ENCODE measurements at places on chromosomes 3 and 15. TPM values are rescaled to one million over a fixed set of nuclear protein-coding genes. Genes with fewer than 3 reads are reported as not detected.
A peak's percentile ranks its signal among the peaks of the same experiment; 100 is the strongest.

DNA sequence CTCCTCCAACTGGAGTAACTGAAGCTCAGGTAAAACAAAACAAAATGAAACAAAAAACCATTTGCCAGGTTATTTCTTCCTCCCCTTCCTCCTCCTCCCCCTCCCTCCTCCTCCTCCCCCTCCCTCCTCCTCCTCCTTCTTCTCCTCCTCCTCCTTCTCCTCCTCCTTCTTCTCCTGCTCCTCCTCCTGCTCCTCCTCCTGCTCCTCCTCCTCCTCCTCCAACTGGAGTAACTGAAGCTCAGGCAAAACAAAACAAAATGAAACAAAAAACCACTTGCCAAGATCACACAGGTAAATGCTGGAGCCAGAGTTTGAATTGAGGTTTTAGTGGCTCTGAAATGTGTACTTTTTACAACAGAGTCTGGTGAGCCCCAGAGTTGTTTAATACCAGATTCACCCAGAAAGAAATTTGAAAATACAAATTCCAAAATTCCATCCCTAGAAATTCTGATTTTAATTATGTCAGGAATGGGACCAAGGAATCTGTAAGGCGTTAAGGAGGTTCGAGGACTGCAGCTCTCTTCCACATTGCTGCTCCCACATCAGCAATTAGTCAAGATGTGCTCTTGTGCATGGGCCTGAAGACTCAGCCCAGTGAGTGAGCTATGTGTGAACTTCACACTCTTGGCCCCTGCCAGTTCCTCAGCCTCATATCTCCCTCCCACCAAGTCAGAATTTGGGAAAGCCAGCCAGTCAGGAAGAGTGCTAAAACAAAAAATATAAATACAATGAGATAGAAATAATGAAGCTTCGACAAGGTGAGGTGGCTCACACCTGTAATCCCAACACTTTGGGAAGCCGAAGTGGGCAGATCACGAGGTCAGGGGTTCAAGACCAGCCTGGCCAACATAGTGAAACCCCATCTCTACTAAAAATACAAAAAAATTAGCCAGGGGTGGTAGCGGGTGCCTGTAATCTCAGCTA is 31.6 kb upstream of the ZNF770 start:
- no peaks in the 10 kb centered on the region for H3K27me3 ChIP-seq
- H3K4me1 ChIP-seq, result no peaks in the 10 kb centered on the region
- no peak overlapping the region for H3K27ac ChIP-seq
- no peak overlapping the region for H3K4me3 ChIP-seq

GRCh38 chr3:139778682-139779233 is 101.0 kb upstream of the NMNAT3 start:
- H3K4me3 ChIP-seq, result no peak overlapping the region
- no peaks in the 10 kb centered on the region for H3K36me3 ChIP-seq
- H3K4me1 ChIP-seq, result no peaks in the 10 kb centered on the region
- DNase-seq, result no peak
- H3K27ac ChIP-seq, result no peak overlapping the region
- H3K27me3 ChIP-seq, result no peaks in the 10 kb centered on the region

GRCh38 chr3:44104668-44105321 is 136.9 kb upstream of the TOPAZ1 start:
- no peak overlapping the region for H3K4me3 ChIP-seq
- H3K36me3 ChIP-seq, result no peaks in the 10 kb centered on the region
- no peak for DNase-seq
- H3K27me3 ChIP-seq, result no peaks in the 10 kb centered on the region
- no peaks in the 10 kb centered on the region for H3K4me1 ChIP-seq

NME9 gene
- total RNA-seq, result not detected

SAMD7 gene
- total RNA-seq, result not detected

GRCh38 chr15:72944565-72944964 is 107.7 kb upstream of the NEO1 start:
- no peaks in the 10 kb centered on the region for H3K36me3 ChIP-seq
- no peak overlapping the region for H3K4me3 ChIP-seq
- no peaks in the 10 kb centered on the region for H3K4me1 ChIP-seq
- peaks cover 3% of the 10 kb centered on the region for H3K27me3 ChIP-seq

GRCh38 chr3:33095436-33095835 is 1.5 kb downstream of the GLB1 start:
- H3K27me3 ChIP-seq, result no peaks in the 10 kb centered on the region
- DNase-seq, result no peak
- peaks cover 9% of the 10 kb centered on the region for H3K4me1 ChIP-seq
- peaks cover 3% of the 10 kb centered on the region for H3K36me3 ChIP-seq
- H3K4me3 ChIP-seq, result peak overlapping the region; percentile 94

DNA sequence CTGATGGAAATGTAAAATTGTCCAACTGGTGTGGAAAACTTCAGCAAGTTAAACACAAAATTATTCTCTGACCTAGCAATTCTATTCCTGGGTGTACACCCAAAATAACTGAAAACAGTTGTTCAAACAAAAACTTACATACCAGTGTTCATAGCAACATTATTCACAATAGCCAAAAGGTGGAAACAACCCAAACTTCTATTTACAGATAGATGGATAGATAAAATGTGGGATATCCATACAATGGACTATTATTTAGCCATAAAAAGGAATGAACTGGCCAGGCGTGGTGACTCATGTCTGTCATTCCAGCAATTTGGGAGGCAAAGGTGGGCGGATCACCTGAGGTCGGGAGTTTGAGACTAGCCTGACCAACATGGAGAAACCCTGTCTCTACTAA is 6.9 kb upstream of the VWA5B2 start:
- no peaks in the 10 kb centered on the region for H3K36me3 ChIP-seq
- H3K4me1 ChIP-seq, result no peaks in the 10 kb centered on the region
- peaks cover 7% of the 10 kb centered on the region for H3K27me3 ChIP-seq
- no peak overlapping the region for H3K27ac ChIP-seq
- DNase-seq, result no peak

GRCh38 chr15:70137967-70138366 is 40.2 kb upstream of the TLE3 start:
- no peaks in the 10 kb centered on the region for H3K27me3 ChIP-seq
- no peak overlapping the region for H3K27ac ChIP-seq
- no peak for DNase-seq

SLCO3A1 gene
- 17.7 TPM for total RNA-seq

GRCh38 chr3:148187296-148187695 is 510.4 kb upstream of the AGTR1 start:
- peaks cover 10% of the 10 kb centered on the region for H3K27me3 ChIP-seq
- H3K27ac ChIP-seq, result no peak overlapping the region
- no peaks in the 10 kb centered on the region for H3K4me1 ChIP-seq
- no peak for DNase-seq
- H3K36me3 ChIP-seq, result no peaks in the 10 kb centered on the region

CCDC50 gene
- total RNA-seq, result 77.2 TPM

- H3K27me3 ChIP-seq, result no peaks in the 10 kb centered on the region
- no peaks in the 10 kb centered on the region for H3K4me1 ChIP-seq
- no peak overlapping the region for H3K4me3 ChIP-seq
- no peak overlapping the region for H3K27ac ChIP-seq
These were observed 7.6 kb downstream of the HSPBAP1 start for GRCh38 chr3:122786066-122786465.

GRCh38 chr15:62946940-62947339 is 95.6 kb upstream of the TPM1 start:
- peaks cover 7% of the 10 kb centered on the region for H3K27me3 ChIP-seq
- no peaks in the 10 kb centered on the region for H3K36me3 ChIP-seq
- no peak overlapping the region for H3K4me3 ChIP-seq
- DNase-seq, result no peak
- no peaks in the 10 kb centered on the region for H3K4me1 ChIP-seq
- no peak overlapping the region for H3K27ac ChIP-seq

DNA sequence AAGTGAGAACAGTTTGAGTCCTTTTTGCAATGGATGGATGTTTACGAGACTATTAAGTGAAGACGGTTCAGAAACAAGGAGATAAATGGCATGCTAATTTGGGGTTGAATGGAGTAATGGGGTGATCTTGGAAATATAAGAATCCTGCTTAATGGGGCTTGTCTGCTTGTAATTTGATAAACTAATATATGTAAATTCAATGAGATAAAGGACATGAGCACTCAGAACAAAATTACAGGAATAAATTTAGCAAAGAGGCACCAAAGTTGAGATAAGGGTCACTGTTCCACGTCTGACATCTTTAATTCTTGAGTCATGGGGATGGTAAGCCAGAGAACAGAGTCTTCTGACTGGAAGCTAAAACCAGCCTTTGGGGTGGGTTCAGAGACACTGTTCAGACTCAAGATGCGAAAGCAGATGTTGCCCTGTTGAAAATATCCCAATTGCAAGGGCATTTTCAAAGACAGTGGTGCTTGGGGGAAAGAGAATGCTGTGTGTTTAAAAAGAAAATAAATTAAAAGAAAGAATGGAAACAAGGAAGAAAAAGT is 67.8 kb upstream of the CHRNB4 start:
- H3K27me3 ChIP-seq, result peaks cover 60% of the 10 kb centered on the region
- H3K4me1 ChIP-seq, result no peaks in the 10 kb centered on the region
- no peak overlapping the region for H3K4me3 ChIP-seq
- H3K36me3 ChIP-seq, result no peaks in the 10 kb centered on the region

DNA sequence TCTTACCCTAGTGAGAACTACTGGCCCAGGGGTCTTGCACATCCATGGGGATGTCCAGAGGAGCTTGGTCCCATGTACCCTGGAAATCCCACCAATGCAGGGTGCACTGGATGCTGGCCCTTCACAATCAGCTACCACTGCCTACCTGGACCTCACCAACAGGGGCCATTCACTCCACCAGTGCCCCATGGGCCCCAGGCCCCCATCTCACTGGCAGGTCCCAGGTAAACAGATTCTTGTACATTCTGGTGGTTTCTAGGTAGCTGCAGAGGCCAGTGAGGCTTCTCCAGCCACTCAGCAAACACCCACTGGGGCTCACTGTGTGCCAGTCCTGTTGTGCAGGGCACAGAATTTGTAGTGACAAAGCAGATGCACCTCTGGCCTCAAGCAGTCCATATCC is 24.9 kb downstream of the RAB6B start:
- no peak overlapping the region for H3K4me3 ChIP-seq
- no peaks in the 10 kb centered on the region for H3K27me3 ChIP-seq
- no peak overlapping the region for H3K27ac ChIP-seq
- no peak for DNase-seq

WNT5A gene
- 15.7 TPM for total RNA-seq

GRCh38 chr15:96974761-96975160 is 644.3 kb downstream of the NR2F2 start:
- peaks cover 10% of the 10 kb centered on the region for H3K4me1 ChIP-seq
- H3K27me3 ChIP-seq, result no peaks in the 10 kb centered on the region
- DNase-seq, result no peak
- no peak overlapping the region for H3K4me3 ChIP-seq
- no peak overlapping the region for H3K27ac ChIP-seq

MYO5C gene
- total RNA-seq, result 0.63 TPM

GRCh38 chr3:170745211-170745718 is 124.7 kb downstream of the RPL22L1 start:
- H3K4me1 ChIP-seq, result peaks cover under 1% of the 10 kb centered on the region
- H3K27ac ChIP-seq, result no peak overlapping the region
- H3K36me3 ChIP-seq, result no peaks in the 10 kb centered on the region
- no peak overlapping the region for H3K4me3 ChIP-seq
- DNase-seq, result no peak
- no peaks in the 10 kb centered on the region for H3K27me3 ChIP-seq

DNA sequence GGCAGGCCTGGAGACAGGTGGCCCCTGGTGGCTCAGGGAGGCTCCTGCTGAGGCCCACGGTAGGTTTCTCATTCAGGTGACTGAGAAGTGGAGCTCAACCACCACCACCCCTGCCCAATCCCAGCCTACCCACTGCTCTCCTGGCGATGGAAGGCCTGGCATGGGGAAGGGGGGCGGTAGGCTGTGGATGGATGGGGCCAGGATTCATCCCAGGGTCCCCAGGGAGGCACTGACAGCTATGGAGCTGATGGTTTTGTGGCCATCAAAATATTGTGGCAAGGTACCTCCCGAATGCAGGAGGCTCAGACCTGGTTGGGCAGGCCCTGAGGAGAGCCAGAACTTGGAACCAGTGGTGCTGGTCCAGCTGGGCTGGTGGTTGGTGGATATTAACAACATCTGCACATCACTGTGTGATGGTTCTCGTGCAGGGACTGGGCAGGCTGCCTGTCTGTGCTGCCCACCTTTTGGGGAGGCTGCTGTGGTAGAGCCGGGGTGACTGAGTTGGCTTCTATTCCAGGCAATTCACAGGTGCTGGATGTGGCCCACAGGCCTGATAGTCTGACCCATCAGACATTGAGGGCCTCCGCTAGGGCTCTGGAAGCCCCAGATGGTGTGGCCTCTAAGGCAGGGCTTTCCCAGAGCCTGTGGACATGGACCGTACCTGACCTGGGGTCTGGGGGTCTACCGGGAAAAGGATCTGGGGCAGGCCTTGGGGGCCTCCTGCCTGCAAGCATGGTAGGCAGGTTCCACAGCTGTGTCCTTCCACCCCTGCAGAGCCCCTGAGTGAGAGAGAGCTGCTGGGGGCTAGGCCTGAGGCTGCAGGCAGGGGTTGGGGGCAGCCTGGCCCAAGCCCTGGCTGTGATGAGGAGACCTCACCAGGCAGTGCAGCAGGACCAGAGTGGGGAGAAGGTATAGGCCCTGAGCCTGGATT is 3.4 kb downstream of the ZBTB47 start:
- no peaks in the 10 kb centered on the region for H3K4me1 ChIP-seq
- H3K27ac ChIP-seq, result no peak overlapping the region
- H3K27me3 ChIP-seq, result no peaks in the 10 kb centered on the region
- H3K4me3 ChIP-seq, result no peak overlapping the region

DAZL gene
- not detected for total RNA-seq

GRCh38 chr3:152151216-152151876 is 117.4 kb upstream of the MBNL1 start:
- no peaks in the 10 kb centered on the region for H3K4me1 ChIP-seq
- no peaks in the 10 kb centered on the region for H3K36me3 ChIP-seq
- no peak overlapping the region for H3K27ac ChIP-seq
- no peak overlapping the region for H3K4me3 ChIP-seq

SLC22A13 gene
- 1.1 TPM for total RNA-seq

- no peak overlapping the region for H3K4me3 ChIP-seq
- H3K36me3 ChIP-seq, result no peaks in the 10 kb centered on the region
- H3K27ac ChIP-seq, result no peak overlapping the region
- no peaks in the 10 kb centered on the region for H3K27me3 ChIP-seq
- no peak for DNase-seq
These were observed 734.2 kb downstream of the NAALADL2 start for GRCh38 chr3:175593331-175593730.

All from A673 (cell line).